ENCODE measurements at places on chromosomes 12 and 14. TPM values are rescaled to one million over a fixed set of nuclear protein-coding genes. Genes with fewer than 3 reads are reported as not detected.
A peak's percentile ranks its signal among the peaks of the same experiment; 100 is the strongest.

DNA sequence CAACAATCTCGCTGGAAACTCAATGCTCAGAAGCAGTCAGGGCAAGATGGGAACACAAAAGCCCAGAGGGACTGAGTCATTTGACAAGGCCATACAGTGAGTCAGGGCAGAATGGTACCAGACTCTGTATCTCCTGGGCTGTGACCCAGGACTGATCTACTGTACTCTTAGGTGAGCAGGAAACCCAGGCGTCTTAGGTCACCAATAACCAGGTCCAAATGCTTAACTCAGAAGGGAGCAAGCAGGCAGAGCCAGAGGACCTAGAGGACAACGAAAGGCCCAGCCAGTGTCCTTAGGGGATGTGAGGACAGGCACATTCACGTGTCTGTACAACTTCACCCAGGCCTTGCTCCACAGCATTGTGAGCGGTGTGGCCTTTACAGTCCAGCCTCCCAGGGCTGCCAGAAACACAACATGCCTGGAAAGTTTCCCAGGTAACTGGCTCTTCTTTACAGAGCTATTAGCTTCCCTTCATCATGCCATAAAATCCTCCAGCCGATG is 69.9 kb downstream of the ARL6IP4 start:
- DNase-seq, result no peak

- DNase-seq, result no peak
Observed at GRCh38 chr14:101370593-101371569, 190.4 kb upstream of the DIO3 start.

The SLC38A6 gene
- 45.0 TPM for total RNA-seq

- no peak for DNase-seq
Observed at GRCh38 chr14:69701857-69702256, 65.1 kb upstream of the SRSF5 start.

The CD63 gene
- 540 TPM for total RNA-seq

GRCh38 chr12:23510484-23510883 is 439.0 kb downstream of the SOX5 start:
- no peak for DNase-seq

DNA sequence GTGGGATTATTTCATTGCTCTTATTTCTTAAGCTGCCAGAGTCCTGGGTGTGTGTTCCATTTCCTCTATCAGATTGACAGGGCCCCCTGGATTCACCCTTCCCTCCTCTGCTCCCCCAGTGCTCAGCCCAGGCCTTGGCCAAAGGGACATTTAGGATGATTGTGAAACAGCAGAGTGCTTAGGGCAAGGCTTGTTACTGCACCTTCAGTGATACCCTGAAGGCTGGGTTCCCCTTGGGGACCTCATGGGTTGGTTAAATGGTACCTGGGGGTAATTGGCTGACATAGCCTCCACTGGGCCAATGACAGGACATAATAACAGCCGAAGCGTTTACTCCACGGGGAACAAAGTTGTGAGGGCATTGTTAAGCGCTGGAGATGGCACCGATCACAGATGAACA is 1.3 kb upstream of the KRT72 start:
- no peak for DNase-seq

DNA sequence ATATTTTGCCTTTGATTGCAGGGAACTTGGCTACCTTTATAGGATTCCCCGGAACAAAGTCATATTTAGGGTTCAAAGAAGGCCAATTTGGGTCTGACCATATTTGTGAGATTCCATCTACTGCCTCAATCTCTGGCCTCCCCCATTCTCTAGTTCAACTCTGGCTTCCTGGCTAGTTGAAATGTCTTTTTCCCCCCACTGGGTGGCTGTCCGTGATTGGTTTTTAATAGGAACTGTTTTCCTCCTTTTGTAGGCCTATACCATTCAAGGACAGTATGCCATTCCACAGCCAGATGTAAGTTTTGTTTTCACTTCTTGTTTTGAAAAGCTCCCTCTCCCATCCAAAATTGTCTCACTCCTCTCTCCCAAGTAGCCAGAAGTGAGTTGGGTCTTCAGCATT is 13.8 kb downstream of the PCBP2 start:
- DNase-seq, result no peak

The GDF3 gene
- total RNA-seq, result 0.33 TPM

DNA sequence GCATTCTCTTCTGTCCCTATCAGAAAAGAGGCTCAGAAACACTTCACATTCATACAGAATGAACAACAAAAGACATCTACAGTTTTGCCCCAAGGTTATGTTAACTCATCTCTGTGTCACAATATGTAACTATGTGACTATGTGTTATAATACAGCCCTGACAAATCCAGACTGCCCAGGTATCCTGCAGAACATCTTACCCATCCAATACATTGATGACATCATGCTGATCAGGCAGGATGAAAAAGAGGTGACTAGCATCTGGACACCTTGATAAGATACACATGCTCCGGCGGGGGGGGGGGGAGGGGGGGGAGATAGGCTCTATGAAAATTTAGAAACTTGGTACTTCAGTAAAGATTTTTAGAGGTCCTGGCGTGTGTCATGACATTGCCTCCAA is 8.3 kb upstream of the GNS start:
- no peak for DNase-seq

The TMEM119 gene
- total RNA-seq, result 21.0 TPM

DNA sequence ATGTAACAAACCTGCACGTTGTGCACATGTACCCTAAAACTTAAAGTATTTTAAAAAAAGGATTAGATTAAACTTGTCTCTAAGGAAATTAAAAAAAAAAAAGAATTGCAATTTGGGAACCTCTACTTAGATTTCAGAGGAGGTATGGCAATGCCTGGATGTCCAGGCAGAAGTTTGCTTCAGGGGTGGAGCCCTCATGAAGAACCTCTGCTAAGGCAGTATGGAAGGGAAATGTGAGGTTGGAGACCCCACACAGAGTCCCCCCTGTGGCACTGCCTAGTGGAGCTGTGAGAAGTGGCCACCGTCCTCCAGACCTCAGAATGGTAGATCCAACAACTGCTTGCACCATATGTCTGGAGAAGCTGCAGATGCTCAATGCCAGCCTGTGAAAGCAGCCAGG is 279.6 kb upstream of the CCDC196 start:
- DNase-seq, result no peak

The BATF gene
- total RNA-seq, result 34.7 TPM

The RHEBL1 gene
- 0.59 TPM for total RNA-seq

DNA sequence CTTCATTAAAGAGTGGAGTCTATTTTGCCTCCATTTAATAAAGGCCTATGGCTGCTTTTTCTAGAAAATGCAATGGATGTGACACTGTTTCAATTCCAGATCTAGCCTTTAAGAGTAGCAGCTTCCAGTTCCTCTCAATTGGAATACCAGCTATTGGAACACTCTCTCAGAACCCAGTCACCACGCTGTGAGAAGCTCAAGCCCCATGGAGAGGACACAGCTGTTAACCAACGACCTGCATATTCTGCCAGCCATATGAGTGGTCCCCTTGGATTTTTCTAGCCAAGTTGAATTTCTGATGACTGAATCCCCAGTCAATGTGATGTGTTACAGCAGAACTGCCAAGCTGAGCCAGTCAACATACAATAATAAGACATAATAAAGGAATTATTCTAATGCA is 131.8 kb downstream of the TMTC3 start:
- no peak for DNase-seq

- DNase-seq, result no peak
Observed at GRCh38 chr14:94926176-94926575, 156.3 kb upstream of the GSC start.

The NKX2-1 gene
- not detected for total RNA-seq

The FBXO34 gene
- total RNA-seq, result 34.7 TPM

- no peak for DNase-seq
Observed at GRCh38 chr14:52175982-52176502, 91.5 kb upstream of the PTGDR start.

- no peak for DNase-seq
Observed at GRCh38 chr14:103569408-103569807, 6.6 kb downstream of the COA8 start.

DNA sequence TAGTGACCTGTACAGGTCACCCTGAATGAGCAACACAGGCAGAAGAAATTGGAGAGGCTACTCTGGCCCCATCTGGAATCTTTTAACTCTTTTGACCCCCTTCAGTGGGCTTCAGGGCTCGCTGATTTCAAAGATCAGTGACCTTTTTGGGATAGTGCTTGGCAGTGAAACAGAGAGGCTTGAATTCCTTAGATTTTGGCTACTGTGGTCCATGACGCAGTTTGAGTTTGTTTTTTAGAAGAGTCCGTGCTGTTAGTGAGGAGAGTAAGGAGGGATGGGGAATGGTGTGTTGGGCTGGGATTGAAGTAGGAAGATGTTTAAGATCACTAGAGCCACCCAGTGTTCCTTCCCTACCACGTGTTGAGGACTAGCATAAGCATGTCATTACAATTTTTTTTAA is 16.5 kb downstream of the TMEM30B start:
- DNase-seq, result no peak

DNA sequence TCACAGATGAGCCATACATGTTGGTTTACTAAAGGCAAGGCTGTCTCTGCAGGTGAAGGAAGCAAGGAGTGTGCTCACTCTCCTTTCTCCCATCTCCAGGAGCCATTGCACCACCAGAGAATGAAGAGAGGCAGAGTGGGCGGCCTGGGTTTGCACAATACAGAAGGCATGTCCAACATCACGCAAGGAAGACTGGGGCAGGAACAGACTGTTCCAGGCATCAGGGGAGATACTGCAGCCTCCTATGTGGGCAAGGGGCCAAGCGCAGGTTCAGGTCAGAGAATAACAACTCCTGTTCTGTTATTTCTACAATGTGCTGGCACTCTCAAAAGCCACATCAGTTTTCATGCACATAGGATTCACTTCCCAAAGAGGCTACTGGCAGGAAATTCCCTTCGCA is 1.7 kb upstream of the TMEM229B start:
- DNase-seq, result no peak

- DNase-seq, result no peak
Observed at GRCh38 chr12:7129287-7129871, 690 bp upstream of the RBP5 start.

DNA sequence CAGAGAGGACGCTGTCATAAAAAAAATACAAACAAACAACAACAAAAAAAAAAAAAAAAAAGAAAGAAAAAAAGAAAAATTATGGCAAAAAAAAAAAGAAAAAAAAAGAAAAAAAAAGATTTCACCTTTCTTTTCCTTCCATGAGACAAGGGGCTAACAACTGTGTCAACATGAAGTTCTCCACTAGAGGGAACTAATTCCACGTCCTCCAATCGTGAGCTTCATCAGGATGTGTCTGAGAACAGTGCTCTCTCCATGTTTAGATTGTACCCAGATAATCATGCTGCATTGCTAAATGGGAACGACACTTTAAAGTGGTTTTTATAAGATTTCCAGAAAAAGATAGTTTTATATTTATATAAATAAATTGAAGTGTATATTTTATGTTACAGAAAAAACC is 96.2 kb upstream of the PTPRB start:
- no peak for DNase-seq

The GPR84 gene
- not detected for total RNA-seq

DNA sequence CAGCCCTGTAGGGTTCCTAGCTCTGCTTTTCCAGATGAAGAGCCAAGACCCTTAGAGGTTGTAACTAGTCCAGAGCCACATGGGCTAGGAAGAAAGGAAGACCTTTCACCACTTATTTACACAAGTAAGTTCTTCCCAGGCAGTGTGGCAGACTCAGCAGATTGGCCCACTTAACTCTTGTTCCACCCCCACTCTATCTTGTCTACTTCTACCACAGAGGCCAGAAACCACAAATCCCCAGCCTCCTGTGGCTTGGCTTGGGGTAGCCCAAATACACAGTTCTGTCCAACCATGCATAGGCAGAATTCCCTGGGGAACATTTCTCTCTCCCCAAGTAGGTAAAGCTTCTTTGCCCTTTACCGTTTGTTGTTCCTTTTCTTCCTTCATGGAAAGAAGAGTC is 383.5 kb downstream of the RGS6 start:
- no peak for DNase-seq

GRCh38 chr12:131066207-131066885 is 112.6 kb downstream of the ADGRD1 start:
- DNase-seq, result no peak

GRCh38 chr14:52129721-52130120 is 60.9 kb upstream of the NID2 start:
- no peak for DNase-seq

GRCh38 chr14:104571246-104571645 is 8.3 kb upstream of the C14orf180 start:
- DNase-seq, result no peak

- DNase-seq, result no peak
Observed at GRCh38 chr12:20264608-20265114, 103.7 kb upstream of the PDE3A start.

The SERPINA9 gene
- not detected for total RNA-seq

- no peak for DNase-seq
Observed at GRCh38 chr12:50101663-50102062, 2.1 kb upstream of the GPD1 start.

DNA sequence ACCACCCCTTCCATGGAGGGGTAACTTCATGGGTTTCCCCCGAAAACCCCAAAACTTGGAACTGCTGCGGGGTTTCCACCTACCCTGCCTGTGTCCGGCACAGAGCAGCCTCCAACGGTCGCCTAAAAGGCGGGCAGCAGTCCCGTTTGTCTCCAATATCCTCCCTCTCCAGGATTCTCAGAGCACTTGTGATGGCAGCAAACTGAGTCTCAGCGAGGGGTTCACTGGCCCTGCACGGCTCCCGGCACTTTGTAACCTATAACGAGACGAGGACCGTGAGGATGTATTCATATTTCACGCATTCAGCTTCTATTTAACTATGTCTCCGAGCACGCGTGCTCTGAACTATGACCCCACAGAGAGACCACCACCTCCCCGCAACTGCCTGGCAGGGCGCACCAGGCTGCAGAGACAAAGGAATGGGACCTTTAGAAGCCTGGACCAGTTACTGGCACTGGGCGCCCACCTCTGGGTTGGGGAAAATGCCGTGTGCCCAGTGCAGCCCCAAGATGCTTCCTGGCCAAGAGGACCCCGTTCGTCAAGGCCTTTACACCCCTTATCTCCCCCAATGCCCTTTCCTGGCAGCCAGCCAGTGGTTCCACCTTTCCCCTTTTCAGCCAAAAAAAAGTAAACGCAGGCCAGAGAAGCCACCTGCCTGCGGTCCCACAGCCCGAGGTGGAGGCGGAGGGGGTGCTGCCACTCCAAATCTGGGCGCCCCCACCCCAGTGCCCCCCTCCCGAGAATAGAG is 173.1 kb upstream of the RTL1 start:
- DNase-seq, result peak; percentile 13

DNA sequence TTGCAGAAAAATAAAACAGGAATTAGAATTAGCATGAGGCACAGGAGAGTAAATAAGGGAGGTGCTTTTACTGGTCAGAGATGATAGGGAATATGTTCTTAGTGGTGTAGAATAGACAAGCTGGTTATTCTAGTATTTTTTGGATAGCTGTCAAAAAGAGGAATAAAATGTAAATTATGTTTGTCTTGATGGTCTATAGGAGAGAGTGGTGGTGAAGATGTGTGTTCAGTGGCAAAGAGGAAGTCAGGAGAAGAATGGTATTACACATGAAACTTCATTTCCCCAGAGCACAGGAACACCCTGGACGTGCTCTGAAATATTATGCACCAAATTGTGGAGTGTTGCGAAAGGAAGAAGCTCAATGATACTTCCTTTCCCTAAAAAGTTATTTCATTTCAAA is 27.8 kb downstream of the MUCL1 start:
- DNase-seq, result no peak

The FLRT2 gene
- total RNA-seq, result 5.2 TPM

- DNase-seq, result no peak
Observed at GRCh38 chr14:89293314-89293916, 123.6 kb downstream of the FOXN3 start.

- no peak for DNase-seq
Observed at GRCh38 chr12:40745386-40745785, 53.1 kb downstream of the CNTN1 start.

The KRT86 gene
- total RNA-seq, result not detected

- no peak for DNase-seq
Observed at GRCh38 chr12:11651381-11651780, 1.9 kb downstream of the ETV6 start.

GRCh38 chr12:98645572-98646067 is 530 bp downstream of the APAF1 start:
- DNase-seq, result no peak
